ENCODE measurements at places on chromosomes 12 and 14.

- H3K4me1 ChIP-seq, result peaks cover 40% of the 10 kb centered on the region
- no peak for DNase-seq
- no peaks in the 10 kb centered on the region for H3K27me3 ChIP-seq
- H3K4me3 ChIP-seq, result no peak overlapping the region
- H3K36me3 ChIP-seq, result no peaks in the 10 kb centered on the region
Observed at GRCh38 chr14:68263563-68264259, 444.1 kb downstream of the RAD51B start.

DNA sequence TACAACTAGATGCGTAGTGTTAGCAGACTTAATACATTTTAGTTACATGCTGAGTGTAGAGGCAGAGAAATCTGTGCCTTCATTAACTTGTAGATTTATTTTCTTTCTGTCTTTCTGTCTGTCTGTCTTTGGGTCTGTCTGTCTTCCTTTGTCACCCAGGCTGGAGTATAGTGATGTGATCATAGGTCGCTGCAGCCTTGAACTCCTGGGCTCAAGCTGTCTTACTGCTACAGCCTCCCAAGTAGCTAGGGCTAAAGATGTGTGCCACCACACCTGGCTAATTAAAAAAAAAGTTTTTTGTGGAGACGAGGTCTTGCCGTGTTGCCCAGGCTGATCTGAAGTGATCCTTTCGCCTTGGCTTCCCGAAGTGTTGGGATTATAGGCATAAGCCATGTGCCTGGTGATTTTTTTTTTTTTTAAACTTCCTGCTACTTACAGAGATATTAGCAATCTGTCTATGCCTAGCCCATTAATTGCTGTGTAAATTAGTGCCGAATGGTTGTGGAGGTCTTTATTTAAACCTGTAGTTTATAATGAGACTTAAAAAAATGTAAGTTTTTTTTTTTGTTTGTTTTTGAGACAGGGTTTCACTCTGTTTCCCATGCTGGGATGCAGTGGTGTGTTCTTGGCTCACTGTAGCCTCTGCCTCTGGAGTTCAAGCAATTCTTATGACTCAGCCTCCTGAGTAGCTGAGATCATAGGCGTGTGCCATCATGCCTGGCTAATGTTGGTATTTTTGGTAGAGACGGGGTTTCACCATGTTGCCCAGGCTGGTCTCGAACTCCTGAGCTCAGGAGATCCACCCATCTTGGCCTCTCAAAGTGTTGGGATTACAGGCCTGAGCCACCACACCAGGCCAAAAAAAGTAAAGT is 22.8 kb downstream of the ERC1 start:
- peaks cover 2% of the 10 kb centered on the region for H3K36me3 ChIP-seq
- H3K27ac ChIP-seq, result no peak overlapping the region
- peaks cover 3% of the 10 kb centered on the region for H3K4me1 ChIP-seq
- no peak overlapping the region for H3K4me3 ChIP-seq

GRCh38 chr12:131222329-131223139 is 268.8 kb downstream of the ADGRD1 start:
- DNase-seq, result peak; percentile 62
- H3K27ac ChIP-seq, result no peak overlapping the region
- H3K27me3 ChIP-seq, result peaks cover 8% of the 10 kb centered on the region
- no peak overlapping the region for H3K4me3 ChIP-seq
- H3K4me1 ChIP-seq, result peaks cover 6% of the 10 kb centered on the region

- no peak overlapping the region for H3K27ac ChIP-seq
- H3K4me1 ChIP-seq, result no peaks in the 10 kb centered on the region
- DNase-seq, result no peak
- no peaks in the 10 kb centered on the region for H3K36me3 ChIP-seq
- H3K27me3 ChIP-seq, result no peaks in the 10 kb centered on the region
Observed at GRCh38 chr14:81565441-81566290, 32.0 kb upstream of the SEL1L start.

DNA sequence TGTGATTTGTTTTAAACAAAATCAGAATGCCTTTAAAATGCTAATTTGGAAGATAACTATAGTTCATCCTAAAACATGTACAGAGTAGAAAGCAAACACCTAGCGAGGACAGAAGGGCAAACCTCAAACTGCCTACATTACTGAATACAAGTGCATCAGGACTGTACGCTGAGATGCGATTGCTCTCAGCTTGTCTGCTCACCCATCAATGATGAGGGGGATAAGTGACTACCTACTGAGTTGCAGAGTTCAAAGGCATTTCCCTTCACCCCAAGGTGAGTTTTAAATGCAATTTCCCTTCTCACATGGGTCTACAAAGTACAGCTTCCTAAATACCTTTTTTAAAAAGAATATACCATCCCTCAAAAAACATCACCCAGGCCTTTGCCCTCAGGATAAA is 52.9 kb downstream of the PHLDA1 start:
- no peaks in the 10 kb centered on the region for H3K36me3 ChIP-seq
- no peaks in the 10 kb centered on the region for H3K27me3 ChIP-seq
- peak overlapping the region; percentile 100 for H3K27ac ChIP-seq
- peak overlapping the region; percentile 69 for H3K4me3 ChIP-seq
- peak; percentile 74 for DNase-seq

DNA sequence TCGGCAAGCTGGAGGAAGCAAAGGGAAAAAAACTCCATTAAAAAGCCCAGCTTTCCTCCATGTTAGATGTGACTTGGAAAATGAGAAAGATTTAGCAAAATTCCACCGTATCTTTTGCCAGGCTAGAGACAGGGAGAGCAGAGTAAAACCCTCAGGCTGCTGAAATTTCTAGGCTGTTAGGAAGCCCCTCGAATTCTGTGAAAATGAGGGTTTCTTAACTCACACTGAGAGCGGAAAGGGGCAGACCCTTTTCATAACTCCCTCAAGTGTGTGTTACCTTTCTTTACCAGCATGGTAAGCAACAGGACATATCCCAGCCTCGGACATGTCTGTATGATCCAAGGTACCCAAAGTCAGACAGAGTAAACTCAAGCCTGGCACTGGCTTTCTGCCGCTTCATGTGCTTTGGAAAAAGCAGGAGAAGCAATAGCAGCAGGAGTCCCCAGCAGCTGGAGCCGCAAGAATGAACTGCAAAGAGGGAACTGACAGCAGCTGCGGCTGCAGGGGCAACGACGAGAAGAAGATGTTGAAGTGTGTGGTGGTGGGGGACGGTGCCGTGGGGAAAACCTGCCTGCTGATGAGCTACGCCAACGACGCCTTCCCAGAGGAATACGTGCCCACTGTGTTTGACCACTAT is at the start of gene RHOJ:
RHOJ (plus strand) TSS at position 37 of the 637 bp plus-strand sequence; CDS start at position 464, 427 bp downstream.
- no peak for DNase-seq
- H3K36me3 ChIP-seq, result no peaks in the 10 kb centered on the region
- no peaks in the 10 kb centered on the region for H3K4me1 ChIP-seq
- no peak within 1 kb of the TSS for H3K4me3 ChIP-seq
- H3K27me3 ChIP-seq, result peaks cover 11% of the 10 kb centered on the region

- no peak for DNase-seq
- peaks cover 31% of the 10 kb centered on the region for H3K27me3 ChIP-seq
- no peaks in the 10 kb centered on the region for H3K36me3 ChIP-seq
Observed at GRCh38 chr12:116654226-116654743, 83.6 kb downstream of the SPRING1 start.

- H3K36me3 ChIP-seq, result peaks cover 17% of the 10 kb centered on the region
- H3K27me3 ChIP-seq, result no peaks in the 10 kb centered on the region
- H3K27ac ChIP-seq, result peak overlapping the region; percentile 1
- DNase-seq, result peak; percentile 53
Observed at GRCh38 chr12:91874086-91874865, 271.4 kb downstream of the BTG1 start.

DNA sequence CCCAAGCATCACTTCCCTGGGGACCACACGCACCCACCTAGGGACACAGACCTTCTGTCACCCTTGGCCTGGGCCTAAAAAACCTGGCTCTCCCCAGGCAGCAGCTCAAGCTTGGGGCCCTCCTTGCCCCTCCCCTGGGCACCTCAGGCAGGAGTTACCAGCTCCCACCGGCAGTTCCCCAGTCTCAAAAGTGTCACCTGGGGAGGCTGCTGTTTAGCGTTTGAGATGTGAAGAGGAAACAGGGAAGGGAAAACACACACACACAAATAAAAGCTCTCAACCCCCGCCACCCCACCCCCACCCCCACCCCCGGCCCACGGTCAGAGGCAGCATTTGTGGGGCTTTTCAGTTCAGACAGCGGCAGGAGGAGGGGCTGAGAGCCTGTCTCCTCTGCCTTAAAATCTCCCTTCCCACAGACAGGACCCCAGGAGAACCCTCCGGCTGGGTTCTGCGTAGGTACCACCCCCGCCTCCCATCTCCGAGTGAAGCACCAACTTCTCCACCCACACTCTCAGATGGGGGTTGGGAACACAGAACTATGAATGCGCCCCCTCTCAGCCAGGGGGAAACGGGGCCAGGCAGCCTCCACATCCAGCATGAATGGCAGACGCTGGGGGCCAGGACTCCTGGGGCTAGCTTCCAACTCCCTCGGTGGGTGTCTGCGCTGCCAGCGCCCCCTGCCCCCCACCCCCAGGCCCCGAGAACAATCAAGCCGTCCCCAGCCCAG is 3.0 kb downstream of the NCOR2 start:
- H3K4me1 ChIP-seq, result peaks cover 22% of the 10 kb centered on the region
- H3K36me3 ChIP-seq, result peaks cover 2% of the 10 kb centered on the region
- no peak overlapping the region for H3K27ac ChIP-seq
- H3K27me3 ChIP-seq, result no peaks in the 10 kb centered on the region

Data from activated CD4-positive, alpha-beta T cell treated with anti-CD3 and anti-CD28 coated beads, Interleukin-2, amount 10 ng/mL, durations not matched to agents 24 days and 14 days (primary cell).